ENCODE measurements at places on chromosomes 5 and 9.

- DNase-seq = no peak
Measured at GRCh38 chr5:148063861-148064260, at the start of gene SPINK5. Gene SPINK5, plus strand, starts transcription at chr5:148063980. Its CDS starts 65 bp downstream, at chr5:148064045.

- DNase-seq = no peak
Measured at GRCh38 chr9:124779368-124780059, 2.6 kb downstream of the OLFML2A start.

DNA sequence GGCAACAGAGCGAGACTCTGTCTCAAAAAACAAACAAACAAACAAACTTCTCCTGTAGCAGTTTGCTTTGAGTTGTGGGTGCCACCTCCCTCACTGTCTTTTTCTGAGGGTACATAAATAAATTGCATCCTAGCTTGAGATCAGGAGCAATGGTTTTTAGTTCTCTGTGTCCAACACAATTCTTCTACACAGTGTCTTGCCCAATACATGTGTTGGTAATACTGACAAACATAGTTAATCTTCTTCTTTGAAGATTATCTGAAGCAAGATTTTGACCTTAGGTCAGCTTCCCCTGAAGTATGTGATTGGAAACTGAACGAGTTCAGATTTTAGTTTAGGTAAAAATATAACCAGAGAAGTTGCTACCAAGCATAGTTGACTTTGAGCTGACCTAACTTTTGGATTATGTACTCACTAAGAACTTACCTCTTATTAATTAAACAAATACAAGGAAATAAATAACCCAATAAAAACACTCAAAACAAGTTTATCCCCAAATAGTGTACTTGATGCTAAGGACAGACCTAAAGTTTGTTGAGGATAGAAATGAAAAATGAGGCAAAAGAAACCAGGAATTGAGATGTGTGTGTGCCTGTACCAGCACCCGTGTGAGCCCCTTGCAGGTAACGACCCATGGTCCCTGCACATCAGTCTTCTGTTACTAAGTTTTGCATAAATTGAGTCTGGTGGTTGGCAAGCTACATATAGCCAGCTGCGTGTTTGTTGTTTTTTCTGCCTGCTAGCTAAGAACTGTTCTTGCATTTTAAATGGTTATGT, 16.2 kb downstream of the TJP2 start:
- DNase-seq = no peak

GRCh38 chr9:14393418-14393817, 79.5 kb upstream of the NFIB start:
- DNase-seq = no peak

GRCh38 chr5:129760636-129761325, 12.9 kb downstream of the MINAR2 start:
- no peak for DNase-seq

GRCh38 chr5:135353952-135354721, 44.9 kb downstream of the MACROH2A1 start:
- DNase-seq = no peak

- no peak for DNase-seq
Measured at GRCh38 chr5:147208134-147208533, 26.7 kb upstream of the STK32A start.

DNA sequence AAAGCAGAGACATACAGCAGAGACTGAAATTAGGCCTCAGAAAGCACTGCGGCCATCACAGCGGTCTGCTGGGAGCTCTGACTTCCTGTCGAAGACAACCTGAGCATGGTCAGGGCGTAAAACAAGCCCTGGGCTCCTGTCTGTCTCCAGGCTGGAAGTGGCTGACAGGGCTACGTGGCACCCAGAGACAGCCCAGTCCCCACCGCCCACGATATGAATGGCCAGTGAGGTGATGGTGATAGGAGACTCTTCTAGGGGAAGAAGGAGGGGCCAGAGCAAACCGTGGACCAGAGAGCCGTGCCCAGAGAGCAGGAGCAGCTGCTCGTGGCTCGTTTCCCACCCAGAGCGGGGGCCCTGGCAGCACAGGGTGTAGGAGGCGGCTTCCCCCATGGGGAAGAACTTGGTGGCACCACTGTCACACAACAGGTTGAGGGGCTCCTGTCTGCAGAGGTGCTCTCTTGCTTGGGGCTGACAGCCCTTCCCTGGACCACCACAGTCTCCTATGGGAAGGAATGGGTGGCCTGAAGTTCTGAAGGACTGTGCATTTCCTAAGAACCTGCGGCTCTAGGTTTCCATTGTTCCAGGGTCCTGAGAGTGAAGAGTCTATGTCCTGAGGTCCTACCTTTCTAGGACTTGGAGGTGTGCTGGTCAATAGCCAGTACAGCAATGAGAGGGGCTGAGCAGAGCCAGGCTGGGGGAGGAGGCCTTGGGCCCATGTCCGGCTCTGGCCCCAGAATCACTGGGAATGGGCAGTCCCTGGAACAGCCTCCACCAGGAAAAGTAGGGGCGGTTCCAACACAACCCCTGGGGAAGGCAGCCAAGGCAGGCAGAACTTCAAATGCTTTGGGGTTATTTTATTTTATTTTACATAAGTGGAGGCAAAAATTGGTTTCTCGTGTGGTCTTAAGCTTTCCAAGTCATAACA, 56.4 kb downstream of the BARX1 start:
- no peak for DNase-seq
